Stimulated activated CD4-positive, alpha-beta T cell treated with anti-CD3 and anti-CD28 coated beads, Interleukin-1b, Interleukin-23, amount 100 ng/mL, for 4 hours (primary cell): ENCODE measurements at places on chromosomes 12 and 14.

GRCh38 chr14:75280831-75281653 is 2.4 kb downstream of the FOS start:
- DNase-seq: no peak

GRCh38 chr12:125674554-125675338 is 609.5 kb downstream of the AACS start:
- DNase-seq: no peak

DNA sequence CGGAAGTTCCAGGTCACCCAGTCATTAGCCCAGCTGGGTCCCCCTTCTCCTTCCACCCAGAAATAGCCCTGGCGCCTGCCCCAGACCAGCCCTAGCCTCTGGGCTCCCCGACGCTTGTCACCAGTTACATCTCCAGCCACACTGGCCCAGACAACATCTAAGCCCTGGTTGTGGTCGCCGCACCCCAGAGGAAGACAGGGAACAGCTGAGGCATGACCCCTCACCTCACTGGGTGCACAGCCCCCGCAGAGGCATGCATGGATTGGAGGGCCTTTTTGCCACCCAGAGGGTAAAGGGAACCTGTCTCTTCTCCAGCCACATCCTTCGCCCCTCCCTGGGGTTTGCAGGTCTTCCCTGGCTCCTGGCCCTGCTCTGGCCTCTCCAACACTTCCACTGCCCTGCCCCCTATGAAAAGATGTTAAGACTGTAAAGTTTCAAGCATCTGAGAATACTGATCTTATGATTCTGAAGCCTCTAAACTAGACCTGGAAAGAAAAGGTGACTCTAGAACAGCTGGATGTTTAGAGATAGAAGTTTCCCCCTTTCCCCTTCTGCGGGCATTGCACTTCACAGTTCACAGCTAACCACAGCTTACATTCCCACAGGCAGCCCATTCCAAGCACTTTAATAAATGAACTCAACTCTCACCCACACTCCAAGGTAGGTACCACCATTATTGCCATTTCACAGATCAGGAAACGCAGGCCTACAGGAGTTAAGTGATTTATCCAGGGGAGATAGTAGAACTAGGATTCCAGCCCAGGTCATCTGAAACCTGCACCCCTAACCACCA is 14.7 kb downstream of the TMEM119 start:
- no peak for DNase-seq

GRCh38 chr12:13165617-13166041 is 30.9 kb upstream of the EMP1 start:
- peak; percentile 38 for DNase-seq

DNA sequence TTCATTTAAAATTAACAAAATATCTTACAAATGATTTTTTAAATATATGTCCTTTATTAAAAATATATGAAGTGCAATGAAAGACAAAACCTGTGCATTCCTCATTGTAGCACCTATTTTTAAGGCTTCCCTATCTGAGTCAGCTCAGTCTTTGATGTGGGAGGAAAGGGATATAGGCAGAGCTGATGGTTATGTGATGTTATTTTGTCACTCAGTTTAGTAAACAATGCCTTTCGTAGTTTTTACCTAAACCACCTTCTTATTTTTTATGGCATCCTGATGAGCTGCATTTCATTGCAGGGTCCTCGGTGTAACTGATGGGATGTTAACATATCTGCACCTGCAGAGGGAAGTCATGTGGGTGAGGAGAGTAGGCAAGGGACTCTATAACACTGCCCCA is 58.9 kb upstream of the FRMD6 start:
- DNase-seq: no peak

GRCh38 chr12:86137936-86138335 is 118.3 kb downstream of the MGAT4C start:
- DNase-seq: no peak

DNA sequence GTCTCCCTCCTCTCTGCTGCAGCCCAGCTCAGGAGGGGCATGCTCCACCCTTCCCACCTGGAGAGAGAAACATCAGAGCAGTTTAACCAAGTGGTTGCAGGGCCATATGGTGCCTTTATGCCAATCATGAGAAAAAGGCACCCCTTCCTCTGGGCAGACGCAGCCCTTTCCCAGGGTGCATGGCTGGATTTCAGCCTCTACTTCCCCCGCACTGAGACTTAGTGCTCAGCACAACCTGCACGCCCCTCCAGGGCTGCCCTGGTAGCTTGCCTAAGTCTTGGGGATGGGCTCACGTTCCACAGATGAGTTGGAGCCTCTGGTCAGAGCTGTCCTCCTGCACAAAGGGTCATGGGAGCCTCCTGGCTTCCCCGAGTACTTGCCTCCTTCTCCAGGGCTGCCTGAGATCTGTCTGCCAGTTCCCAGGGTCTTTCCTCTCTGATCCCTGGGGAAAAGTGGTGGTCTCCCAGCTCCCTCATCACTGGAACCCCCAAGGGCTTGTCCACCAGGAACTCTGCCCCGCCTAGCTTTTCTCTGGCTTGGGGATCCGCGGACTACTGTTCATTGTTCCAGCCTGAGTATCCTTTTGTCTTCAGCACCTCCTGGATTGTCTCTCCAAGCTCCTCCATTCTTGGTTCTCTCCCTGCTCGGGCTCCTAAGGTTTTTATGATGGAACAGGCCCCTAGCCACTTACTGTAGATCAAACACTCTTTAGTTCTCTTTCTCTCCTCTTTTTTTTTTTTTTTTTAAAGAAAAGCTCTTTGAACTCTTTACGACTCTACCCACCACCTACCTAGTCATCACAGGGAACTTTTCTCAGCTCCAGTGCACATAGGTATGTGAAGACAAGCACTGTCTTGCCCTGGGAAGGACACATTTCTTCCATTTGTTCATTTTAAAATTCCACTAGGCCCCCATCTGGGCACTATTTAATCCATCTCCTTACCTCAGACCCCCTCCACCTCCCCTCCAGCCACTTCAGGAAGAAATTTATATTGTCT is 6.1 kb upstream of the KRT74 start:
- no peak for DNase-seq

GRCh38 chr14:98900798-98901197 is 371.2 kb downstream of the BCL11B start:
- DNase-seq: no peak

DNA sequence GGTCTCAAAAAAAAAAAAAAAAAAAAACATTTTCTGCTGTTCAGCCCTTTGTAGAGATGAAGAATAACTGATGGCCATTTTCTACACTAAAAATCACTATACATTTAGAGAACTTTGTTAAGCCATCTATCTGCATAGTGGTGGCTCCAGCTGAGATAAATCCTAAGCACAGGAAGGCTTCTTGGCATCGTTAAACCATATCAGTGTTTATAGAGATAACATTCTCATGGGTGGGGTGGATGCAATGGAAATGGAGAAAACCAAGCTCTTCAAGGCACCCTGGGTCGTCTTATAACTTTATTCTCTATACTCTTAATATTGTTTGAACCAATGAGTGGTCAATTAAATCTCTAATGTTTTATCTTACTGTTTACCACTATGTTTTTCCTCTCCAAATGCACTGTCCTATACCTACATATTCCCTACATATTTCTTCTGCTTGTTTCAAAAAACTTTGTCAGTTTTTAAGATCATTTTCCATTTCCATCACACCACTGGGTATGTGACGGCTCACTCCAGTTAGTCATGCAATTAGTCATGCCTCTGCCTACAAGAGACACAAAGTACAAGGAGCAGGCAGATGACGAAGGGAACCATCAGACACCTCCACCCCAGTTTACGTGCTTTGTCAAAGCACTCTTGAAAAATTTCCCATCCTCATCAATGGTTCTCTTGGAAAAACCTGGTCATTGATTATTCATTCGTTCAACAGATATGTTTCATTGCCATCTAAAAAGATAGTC is 119.3 kb upstream of the OVCH1 start:
- DNase-seq: no peak

DNA sequence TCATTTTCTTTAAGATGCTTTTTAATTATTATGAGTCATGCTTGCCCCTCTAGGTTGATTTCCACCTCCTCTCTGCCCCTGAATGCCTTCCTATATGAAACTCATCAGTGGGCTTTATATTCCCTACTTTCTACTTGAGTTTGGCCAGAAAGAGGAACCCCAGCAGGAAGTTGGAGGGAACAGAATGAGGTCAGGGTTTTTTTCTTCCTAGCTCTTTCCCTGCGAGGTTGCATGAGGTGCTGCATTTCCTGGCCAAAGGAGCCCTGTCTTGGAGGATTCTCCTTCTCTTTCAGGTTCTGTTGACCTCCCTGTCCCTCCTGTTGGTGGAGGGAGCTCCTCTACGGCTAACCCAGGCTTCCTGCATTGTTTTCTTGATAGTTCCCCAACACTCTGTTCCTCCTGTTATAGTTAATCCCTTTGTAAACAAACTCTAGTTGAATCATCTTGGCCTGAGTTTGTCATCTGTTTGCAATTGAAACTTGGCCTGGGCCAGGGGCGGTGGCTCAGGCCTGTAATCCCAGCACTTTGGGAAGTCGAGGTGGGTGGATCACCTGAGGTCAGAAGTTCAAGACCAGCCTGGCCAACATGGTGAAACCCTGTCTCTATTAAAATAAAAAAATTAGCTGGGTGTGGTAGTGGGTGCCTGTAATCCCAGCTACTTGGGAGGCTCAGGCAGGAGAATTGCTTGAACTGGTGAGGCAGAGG is 15.3 kb upstream of the SPIC start:
- DNase-seq: no peak

GRCh38 chr14:63039866-63040265 is 5.4 kb downstream of the KCNH5 start:
- DNase-seq: no peak

DNA sequence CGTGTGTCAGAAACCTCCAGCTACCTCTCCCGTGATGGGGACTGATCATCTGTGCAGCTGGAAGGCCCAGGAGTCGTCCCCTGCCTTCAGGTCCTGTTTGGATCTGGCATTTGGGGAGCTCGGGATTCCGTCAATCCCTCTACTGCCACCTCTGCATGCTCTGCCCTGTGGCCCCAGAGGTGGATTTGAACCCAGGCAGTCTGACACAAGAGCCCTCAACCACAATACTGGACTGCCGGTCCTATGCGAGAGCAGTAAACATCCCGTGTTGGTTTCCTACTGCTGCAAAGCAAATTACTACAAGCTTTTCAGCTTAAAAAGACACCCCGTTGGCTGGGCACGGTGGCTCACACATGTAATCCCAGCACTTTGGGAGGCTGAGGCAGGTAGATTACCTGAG is 121.9 kb upstream of the FKBP4 start:
- no peak for DNase-seq

GRCh38 chr12:46546634-46547273 is 174.2 kb upstream of the SLC38A2 start:
- DNase-seq: no peak

DNA sequence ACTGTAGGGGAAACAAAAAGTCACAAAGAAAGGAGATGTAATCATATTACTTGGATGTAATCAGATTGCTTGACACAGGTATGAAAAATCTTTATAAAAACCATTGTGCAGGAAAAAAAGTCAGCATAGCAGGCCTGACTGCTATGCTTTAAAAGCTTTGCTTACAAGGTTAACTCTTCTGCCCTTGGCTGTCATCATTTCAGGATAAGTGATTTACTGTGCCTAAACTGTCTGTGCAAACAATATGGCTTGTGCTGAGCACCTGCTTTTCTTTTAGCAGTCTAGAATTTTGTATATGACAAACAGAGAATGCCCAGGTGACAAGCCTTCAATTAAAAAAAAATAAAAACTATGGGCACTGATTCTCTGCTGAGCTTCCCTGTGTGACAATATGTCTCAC is 63.8 kb upstream of the PLEKHG7 start:
- DNase-seq: no peak

DNA sequence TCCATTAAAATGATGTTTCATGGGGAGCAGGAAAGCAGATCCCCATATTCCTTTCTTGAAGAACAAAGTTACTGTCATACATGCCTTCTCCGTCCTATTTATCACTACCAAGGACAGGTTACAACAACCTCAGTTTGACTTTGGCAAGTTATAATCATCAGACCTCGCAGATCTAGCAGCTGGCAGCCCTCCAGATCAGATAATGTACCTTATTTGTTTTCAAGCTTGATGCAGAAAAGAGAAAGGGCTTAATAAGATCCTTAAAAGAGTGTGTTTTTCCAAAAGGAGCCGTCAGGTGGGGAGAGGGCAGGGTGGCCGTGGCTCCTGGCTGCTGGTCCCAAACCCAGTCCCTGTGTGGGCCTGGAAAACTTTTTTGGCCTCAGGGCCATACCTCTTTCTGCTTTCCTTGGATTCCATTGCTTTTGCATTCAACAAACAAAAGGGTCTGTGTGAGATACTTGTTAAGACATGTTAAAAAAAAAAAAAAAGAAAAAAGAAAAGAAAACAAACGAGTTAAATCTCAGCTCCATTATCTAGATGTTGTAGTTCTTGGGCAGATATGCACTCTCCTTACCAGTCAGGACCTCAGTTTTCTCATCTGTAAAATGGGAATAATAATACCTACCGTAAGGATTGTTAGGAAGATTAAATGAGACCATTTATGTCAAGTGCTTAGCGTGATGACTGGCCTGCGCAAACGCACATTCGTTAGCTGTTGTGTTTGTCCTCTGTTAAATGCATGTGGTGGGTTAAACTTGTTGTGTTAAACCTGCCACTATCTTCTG is 64.6 kb downstream of the B4GALNT3 start:
- no peak for DNase-seq

DNA sequence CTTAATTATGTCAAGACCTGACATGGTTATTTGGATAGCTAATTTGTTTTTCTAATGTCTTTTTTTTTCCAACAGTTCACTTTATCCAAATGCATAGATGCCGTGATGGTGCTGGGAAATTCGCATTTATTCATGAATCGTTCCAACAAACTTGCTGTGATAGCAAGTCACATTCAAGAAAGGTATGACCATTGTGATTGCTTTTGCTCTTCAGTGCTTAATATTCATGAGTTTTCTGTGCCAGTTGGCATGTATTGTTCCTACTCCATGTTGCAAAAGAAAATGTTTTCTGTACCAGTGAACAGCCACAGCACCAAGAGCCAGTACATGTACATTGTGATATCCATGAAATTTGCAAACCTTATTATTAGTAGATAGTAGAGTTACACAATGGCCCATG is 11.8 kb downstream of the GTF2H3 start:
- no peak for DNase-seq

GRCh38 chr12:121917950-121918678 is at the start of gene CFAP251:
TSS of gene CFAP251 (plus strand) at chr12:121918592. CDS start at chr12:121921306, 2,714 bp downstream.
- DNase-seq: peak; percentile 93

GRCh38 chr12:52063082-52063924 is 6.5 kb upstream of the ATG101 start:
- no peak for DNase-seq

GRCh38 chr14:62436261-62436660 is 609.0 kb downstream of the KCNH5 start:
- DNase-seq: no peak

- no peak for DNase-seq
These were observed 102.1 kb upstream of the DAAM1 start for GRCh38 chr14:59086241-59086882.

DNA sequence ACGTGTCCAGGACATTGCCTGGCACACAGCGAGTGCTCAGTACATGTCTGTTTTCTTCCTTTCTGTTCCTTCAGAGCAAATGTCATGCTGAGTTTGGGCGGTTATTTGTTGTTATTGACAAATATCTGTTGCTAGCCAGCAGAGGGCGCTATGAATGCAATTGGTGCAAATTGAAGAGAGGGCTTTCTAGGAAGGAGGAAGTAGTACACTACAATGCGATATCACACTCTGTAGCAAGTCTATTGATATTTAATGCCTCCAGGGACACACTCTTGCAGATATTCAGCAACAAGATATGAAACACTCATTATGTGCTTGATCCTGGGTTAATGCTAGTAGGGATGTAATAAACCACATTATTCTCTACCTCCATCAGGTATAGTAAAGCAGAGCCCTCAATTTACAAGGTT is 267.3 kb upstream of the SRRM4 start:
- DNase-seq: no peak
